ENCODE measurements at places on chromosomes 1 and 21. TPM values are rescaled to one million over a fixed set of nuclear protein-coding genes. Genes with fewer than 3 reads are reported as not detected.

DNA sequence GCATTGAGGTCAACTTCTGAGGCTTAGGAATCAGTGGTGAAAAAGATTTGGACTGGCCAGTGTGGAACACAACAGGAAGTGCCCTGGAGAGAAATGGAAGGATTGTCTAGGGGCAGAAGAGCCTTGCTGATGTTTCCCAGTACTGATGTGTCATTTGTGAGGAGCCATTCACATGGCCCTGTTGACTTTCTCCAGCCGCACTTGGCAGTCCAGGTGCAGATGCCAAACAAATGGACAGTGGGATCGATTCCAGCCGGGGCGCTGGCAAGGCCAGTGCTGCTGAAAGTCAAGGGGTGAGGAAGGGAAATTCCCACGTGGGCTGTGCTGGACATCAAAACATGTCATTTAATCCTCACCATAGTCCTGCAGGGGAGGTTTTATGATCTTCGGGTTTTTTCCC, 4.9 kb upstream of the TRIM63 start:
- no peak for DNase-seq

DNA sequence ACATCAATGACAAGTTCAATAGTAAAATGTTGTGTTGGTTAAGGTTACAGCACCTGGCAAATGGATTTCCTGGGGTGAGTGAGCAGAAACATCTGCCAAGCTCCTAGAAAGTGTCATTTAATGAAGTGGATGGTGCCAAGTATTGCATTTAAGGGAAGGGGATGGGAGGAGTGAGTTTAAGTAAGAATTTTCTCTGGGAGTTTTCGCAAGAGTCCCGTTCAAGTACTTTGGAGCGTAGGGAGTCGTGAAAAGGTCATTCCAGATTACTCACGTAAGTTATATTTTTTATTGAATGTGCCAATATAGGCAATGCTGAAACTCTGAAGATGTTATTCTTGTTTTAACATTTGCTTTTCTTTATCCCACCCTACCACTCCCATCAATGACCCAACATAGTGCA, 117.4 kb upstream of the RAB3GAP2 start:
- DNase-seq, result no peak

- DNase-seq, result peak; percentile 35
These were observed 3.5 kb downstream of the GAS5 start for GRCh38 chr1:173864179-173864867.

DNA sequence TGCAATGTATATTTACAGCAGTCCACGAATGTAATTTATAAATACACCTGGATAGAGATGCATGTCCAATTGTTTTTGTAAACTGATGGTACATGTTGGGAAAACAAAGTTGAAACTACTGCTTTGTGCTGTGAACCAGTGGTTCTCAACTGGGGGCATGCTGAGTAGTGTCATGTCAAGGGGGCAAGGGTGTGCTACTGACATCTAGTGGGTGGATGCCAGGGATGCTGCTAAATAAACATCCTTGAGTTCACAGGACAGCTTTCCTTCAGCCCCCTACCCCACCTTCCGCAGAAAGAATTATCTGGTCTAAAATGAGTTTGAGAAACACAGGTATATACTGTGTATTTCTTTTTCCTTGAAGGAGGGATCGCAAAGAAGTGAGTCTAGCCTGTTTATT, 95.9 kb downstream of the RASAL2 start:
- no peak for DNase-seq

DNA sequence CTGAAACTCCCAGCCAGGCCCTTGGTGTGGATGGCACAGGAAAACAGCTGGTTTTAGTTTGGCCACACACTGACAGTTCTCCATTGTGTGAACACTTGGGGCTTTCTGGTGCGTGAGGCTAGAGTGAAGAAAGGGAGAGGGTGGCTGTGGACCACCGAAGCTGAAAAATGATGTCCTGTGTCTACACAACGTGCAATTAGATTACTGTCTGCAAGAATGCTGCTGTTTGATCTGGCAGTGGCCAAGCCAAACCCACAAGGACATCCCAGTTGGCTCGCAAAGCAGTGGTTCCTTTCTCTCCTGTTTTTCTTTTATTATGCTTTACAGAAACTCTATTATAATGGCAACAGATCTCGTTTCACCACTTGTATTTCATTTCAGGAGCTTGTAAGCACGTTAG, 58.9 kb downstream of the ERG start:
- peak; percentile 57 for DNase-seq

RGS8 gene
- total RNA-seq, result 0.12 TPM

- DNase-seq, result no peak
These were observed 2.1 kb downstream of the C8B start for GRCh38 chr1:56963667-56964066.

TRABD2B gene
- 1.8 TPM for total RNA-seq

OR6K3 gene
- total RNA-seq, result not detected

GRCh38 chr1:216223486-216223885, 199.8 kb downstream of the USH2A start:
- DNase-seq, result no peak

- DNase-seq, result peak; percentile 6
These were observed 143.2 kb downstream of the PTPRU start for GRCh38 chr1:29379443-29380073.

SH2D1B gene
- not detected for total RNA-seq

All from astrocyte (in vitro differentiated cells and primary cell).